Left renal pelvis (tissue), 4 donors: ENCODE measurements at places on chromosomes 4 and X.

DNA sequence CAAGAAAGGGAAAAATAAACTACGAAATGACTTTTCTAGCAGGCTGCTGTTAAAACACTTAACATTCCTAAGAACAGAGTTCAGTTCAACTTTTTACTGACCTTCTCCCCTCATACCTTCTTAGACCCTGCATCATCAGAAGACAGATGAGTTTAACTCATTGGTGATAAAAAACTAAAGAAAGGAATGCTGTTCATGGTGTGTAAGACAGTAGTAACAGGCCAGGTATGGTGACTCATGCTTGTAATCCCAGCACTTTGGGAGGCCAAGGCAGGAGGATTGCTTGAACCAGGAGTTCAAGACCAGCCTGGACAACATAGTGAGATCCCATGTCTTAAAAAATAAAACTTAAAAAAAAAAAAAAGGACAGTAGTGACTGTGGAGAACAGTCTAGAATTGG, 16.2 kb downstream of the RBM47 start:
- no peak for DNase-seq

DNA sequence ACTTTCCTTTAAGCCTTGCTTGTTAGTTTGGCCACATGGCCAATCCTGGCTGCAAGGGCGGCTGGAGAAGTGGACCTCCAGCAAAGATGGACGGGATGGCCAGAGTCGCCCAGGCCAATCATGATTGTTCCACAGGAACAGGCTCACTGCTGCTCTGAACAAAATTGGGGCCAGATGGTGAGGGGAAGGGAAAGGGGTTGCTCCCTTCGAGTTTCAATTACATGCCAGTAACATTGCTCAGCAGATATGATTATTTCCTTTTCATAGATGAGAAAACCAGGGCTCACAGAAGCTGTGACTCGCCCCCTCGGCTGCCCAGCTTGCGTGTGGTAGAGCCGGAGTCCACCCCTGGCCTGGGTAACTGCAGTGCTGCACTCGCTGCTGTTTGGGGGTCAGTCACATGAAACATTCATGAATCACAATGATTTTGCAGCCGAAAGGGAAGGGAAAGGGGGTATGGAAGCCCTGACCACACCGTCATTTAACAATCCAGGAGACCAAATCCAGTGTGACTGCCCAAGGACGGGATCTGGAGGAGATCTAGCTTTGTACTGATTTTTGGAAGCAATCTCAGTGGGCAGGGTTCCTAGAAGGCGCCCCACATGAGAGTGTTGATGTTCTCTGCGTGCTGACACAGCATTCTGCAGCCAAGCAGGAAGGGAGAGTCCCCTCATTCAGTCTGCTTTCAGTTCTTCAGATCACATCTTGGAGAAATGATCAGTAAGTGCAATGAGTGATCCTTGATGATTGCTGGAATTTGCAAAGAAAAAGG, 77.3 kb upstream of the MSX1 start:
- DNase-seq: no peak

- no peak for DNase-seq
Observed at GRCh38 chr4:82753725-82754410, 44.7 kb downstream of the SCD5 start.

DNA sequence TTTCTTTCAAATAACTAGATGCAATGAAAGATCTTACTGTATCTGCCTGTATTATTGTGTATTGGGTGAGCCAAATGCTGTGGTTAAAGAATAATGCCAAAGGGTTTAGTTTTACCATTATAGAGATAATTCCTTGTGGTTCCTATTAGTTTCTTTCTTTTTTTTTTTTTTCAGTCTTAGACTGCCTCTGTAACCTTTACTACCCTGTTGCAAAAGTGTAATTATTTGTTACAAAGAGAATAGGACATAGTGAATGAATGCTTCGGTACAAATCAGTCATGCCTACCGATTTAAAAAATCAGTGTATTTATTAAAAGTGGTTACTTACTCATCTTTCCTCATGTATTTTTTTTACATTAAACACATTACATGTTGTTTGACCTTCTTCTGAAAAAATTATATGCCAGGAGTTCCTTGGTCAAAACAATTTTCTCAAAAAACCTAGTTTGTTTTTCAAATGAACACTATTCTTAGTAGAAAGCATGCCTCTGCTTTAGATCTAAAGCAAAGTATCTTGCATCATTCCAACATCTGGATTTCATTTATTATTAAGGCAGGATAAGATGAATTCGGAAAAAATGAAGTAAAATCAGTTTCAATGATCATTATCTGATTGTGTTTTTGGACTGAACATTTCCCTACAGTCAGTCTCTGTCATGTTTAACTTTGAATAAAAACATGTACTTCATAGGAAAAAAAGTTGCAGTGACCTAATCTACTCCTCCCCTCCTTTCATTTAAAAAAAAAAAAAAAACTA, 21.2 kb upstream of the SYNPO2 start:
- DNase-seq: no peak

GRCh38 chrX:37364666-37365065, 15.5 kb downstream of the PRRG1 start:
- no peak for DNase-seq

GRCh38 chr4:184293552-184293951, 75.9 kb upstream of the ENPP6 start:
- no peak for DNase-seq

DNA sequence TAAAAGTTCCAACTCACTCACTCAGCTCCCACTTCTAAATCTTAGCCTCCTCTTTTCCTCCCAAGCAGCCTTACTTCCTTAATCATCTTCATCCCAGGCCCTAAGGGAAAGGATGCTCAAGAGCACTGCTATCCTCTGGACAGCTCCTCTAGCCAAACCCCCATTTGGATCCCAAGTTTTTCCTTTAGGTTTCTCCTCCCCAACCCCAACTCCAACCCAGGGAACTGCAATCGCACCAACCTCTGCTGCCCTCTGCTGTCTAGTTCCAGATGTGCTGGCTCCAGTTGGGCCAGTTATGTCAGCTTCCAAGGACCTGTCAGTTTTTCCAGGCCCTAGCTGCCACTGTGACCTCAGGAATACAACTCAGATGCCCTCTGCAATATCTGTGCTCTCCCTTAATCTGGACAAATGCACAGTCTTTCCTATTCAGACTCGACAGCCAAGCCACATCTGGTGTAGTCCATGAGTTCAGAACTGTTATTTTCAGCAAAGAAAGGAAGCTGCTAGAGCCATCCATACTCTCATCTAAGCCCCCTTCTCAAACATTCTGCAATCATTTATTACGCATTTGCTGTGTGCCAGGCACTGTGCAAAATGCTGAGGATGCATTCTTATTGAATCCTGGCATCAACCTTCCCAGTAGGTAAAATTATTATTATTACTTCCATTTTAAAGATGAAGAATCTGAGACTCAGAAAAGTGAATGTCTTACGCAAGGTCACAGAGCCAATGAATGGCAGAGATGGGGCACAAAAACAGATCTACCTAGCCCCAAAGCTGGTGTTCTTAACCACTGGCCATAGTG, 12.3 kb upstream of the XPNPEP2 start:
- DNase-seq: no peak

DNA sequence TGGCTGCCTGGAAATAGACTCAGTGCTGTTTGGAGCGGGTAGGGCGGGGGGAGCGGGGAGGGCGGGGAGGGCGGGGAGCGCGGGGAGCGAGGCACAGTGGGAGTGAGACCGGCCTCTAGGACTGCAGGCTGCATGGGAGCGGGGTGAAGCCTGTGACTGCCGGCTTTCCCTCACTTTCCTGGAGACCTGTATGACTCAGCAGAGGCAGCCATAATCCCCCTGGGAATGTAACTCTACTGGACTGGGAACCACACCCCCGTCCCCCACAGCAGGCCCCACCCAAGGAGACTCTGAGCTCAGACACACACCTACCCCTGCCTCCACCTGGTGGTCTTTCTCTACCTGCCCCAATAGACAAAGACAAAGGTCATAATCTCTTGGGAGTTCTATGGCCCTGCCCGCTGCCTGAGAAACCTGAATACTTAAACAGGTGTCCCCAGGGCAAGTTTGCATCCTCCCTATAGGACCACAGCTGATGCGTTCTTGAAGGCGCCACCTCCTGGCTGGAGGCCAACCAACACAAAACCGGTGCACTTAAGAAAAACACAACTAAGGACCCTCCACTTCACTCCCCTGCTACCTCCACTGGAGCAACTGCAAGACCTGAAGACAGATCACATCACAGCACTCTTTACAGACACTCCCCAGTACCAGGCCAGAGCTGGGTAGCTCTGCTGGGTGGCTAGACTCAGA, 18.0 kb downstream of the HDAC8 start:
- DNase-seq: no peak

- no peak for DNase-seq
Observed at GRCh38 chr4:130705023-130705422, 1609.1 kb downstream of the C4orf33 start.

DNA sequence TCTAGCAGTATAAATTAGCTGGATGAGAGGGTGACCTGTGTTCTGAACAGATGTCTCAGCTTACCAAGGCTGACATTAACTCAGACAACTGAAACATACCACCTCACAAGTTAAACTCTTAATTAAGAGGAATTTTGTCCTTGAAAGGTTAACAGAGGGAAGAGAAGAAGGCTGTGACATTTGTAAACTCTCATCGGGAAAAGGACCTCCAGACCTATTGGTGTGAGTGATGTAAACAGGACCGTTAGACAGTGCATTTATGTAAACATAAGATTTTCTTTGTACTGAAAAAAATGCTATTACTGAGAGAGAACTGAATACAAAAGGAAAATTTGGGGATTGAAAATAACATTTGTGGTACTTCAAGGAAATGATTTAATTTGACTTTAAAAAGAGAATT, 308.4 kb upstream of the DIAPH2 start:
- no peak for DNase-seq

GRCh38 chrX:24023544-24023943, 3.4 kb downstream of the KLHL15 start:
- no peak for DNase-seq

DNA sequence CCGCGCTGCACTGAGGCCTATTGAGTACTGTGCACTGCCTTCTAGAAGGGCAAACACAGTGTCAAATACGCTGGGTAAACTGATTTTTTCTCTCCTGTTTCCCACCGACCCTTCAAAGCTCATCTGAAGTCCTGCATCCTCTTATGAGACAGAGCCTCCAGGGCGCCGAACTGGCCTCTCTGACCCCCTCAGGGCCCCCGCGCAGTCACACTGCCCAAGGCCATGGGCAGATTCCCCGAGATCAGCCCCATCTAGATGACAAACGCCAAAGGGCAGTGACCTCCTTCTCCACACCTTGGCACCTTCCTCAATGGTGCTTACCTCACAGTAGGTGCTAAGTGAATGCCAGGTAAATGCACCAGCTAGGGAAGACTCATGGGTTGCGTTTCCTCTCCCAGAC, 34.4 kb downstream of the CHST7 start:
- DNase-seq: no peak

GRCh38 chr4:39637586-39638353, 895 bp downstream of the SMIM14 start:
- peak; percentile 46 for DNase-seq

GRCh38 chr4:109290918-109291317, 11.5 kb downstream of the COL25A1 start:
- DNase-seq: no peak

- DNase-seq: no peak
Observed at GRCh38 chr4:109945056-109945455, 32.4 kb downstream of the EGF start.

- no peak for DNase-seq
Observed at GRCh38 chr4:45438047-45438446, 685.8 kb downstream of the GABRG1 start.

DNA sequence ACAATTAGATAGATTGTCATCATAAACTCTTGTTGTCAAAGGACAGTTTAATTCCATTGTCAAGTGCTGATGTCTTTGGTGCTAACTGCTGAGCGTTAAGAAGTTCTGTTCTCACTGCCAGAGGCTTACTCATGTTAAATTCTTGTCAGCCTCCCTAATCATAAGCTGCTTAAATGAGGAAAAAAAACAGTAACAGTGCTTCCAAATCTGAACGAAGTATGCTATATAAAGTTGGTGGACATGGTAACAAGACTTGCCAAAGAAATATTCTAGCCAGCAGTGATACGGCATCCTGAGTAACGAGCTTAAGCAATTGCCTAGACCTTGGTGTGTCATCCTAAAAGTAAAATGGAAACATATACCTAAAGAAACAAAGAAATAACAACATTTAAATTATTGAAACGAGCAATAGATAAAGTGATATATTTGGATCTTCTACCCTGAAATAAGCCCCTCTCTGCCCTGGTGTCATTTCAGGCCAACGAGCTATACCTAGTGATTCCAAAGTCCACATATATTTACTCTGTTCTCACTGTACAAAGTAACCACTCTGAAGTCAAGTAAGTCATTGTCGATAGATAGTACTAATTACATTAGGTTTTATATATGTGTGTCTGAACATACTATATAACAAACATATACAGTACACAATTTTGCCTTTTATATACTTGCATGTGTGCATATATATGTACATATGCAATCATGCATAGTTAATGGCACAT, 339.7 kb upstream of the HS3ST1 start:
- DNase-seq: no peak

- no peak for DNase-seq
Observed at GRCh38 chr4:167537761-167538160, 303.5 kb upstream of the SPOCK3 start.
